Activated T-helper 2 cell treated with anti-CD3 and anti-CD28 coated beads, Interferon-gamma antibody, Interleukin-2, Interleukin-4, amounts not matched to agents 10 μg/mL and 5 μg/mL and 100 μg/mL, durations not matched to agents 14 hours and 24 hours and 36 hours (primary cell): ENCODE measurements at places on chromosomes 1 and 21. TPM values are rescaled to one million over a fixed set of nuclear protein-coding genes. Genes with fewer than 3 reads are reported as not detected.

Gene RIIAD1
- total RNA-seq = not detected in 2 replicates

DNA sequence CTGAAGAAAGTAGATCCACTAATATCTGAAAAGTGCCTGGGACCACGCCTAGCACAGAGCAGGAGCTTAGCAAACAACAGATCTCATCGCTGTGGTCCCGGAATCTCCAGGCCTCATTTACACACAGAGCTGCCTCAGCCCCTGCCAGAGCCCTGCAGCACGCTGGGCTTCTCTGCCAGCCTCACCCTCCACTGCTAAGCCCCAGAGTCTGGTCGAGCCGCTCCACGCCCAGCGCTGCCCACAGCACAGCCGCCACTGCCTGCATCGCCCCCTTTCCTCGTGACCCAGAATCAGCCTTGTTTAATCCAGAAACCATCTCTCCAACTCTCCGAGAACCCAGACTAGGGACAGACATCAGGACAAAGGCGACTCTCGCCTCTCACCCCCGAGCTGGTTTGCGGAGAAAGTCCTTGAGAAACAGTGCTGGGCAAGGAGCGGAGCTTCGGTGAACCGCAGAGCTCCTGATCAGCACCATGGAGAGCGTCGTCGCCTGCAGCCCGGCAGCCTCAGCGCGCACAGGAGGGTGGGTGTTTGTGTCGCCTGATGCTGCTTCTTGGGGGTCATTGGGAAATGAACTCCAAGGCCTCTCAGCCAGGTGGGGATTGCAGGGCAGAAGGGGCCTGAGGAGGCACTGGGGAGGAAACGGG, 145.1 kb downstream of the NPHP4 start:
- no peaks in the 10 kb centered on the region for H3K27me3 ChIP-seq
- DNase-seq = no peak
- no peaks in the 10 kb centered on the region for H3K36me3 ChIP-seq
- no peaks in the 10 kb centered on the region for H3K4me1 ChIP-seq

GRCh38 chr1:67771749-67772148, 61.5 kb downstream of the GNG12 start:
- H3K4me3 ChIP-seq = no peak overlapping the region
- peaks cover 20% of the 10 kb centered on the region for H3K4me1 ChIP-seq
- DNase-seq = no peak
- H3K27ac ChIP-seq = no peak overlapping the region
- H3K36me3 ChIP-seq = no peaks in the 10 kb centered on the region
- H3K27me3 ChIP-seq = peaks cover 29% of the 10 kb centered on the region

- DNase-seq = no peak
- H3K27ac ChIP-seq = no peak overlapping the region
- H3K36me3 ChIP-seq = no peaks in the 10 kb centered on the region
Measured at GRCh38 chr1:74822851-74823401, 90.0 kb downstream of the TYW3 start.

DNA sequence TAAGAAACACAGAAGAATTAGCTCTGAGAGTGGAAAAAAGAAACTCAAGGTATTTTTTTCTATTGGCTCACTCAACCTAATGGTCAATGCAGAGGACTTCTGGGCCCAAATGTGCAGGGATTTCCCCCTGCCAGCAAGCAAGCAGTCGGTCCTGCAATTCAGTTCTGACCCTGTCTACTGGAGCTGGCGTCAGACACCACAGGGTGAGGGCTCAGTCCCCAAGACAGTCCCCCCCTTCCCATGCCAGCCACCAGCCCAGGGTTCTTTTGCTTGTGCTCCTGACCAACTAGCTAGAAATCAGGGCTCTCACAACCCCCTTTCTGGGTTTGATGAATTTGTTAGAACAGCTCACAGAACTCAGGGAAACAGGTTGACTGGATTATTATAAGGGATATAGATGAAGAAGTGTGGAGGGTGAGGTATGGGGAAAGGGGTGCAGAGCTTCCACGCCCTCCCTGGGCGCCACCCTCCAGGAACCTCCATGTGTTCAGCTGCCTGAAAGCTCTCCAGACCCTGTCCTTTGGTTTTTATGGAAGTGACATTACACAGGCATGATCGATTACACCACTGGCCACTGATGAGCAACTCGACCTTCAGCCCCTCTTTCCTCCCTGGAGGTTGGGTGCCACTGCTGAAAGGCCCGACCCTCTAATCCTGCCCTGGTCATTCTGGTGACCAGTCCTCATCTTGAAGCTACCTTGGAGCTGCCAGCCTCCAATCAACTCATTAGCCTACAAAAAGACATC, 22.5 kb upstream of the PWP2 start:
- no peak for DNase-seq
- peak overlapping the region; percentile 95 for H3K27ac ChIP-seq
- peaks cover 71% of the 10 kb centered on the region for H3K4me1 ChIP-seq
- peaks cover 97% of the 10 kb centered on the region for H3K36me3 ChIP-seq
- H3K4me3 ChIP-seq = peak overlapping the region; percentile 57

Gene MNDA
- total RNA-seq = not detected in 2 replicates

Gene ADORA3
- not detected in 2 replicates for total RNA-seq

DNA sequence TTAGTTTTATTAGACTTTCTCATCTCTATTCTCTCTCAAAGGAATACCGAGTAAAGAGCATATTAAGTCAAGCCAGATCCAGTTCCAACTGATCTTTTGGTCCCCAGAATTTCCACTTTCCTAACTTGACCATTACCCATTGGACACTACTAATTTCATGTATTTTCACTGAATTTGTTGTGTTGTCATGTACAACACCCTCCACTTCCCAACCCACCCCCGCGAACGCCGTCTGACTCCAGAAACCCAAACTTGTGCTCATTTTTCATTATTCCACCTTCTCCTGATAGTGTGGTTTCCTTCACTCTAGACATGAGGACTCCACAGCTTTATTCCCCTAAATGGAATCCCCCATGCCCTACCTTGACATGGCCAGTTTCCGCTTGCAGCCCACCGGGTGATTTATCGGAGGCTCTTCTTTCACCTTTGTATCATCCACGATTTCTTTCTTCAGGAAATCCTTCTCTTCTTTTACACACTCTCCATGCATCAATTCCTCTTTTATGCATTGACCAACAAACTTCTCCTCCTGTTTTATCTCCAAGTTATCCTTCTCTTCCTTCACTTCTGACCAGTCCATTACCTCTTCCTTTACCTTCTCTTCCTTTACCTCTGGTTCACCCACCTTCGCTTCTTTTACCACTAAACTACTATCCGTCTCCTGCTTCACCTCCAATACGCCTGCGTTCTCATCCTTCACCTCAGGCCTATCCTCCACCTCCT, 805 bp downstream of the ZNHIT6 start:
- peaks cover 34% of the 10 kb centered on the region for H3K36me3 ChIP-seq
- peaks cover 1% of the 10 kb centered on the region for H3K27me3 ChIP-seq
- peaks cover 21% of the 10 kb centered on the region for H3K4me1 ChIP-seq
- H3K27ac ChIP-seq = no peak overlapping the region
- DNase-seq = no peak
- H3K4me3 ChIP-seq = no peak overlapping the region

GRCh38 chr1:59543211-59543668, 246.3 kb downstream of the FGGY start:
- peaks cover 9% of the 10 kb centered on the region for H3K4me1 ChIP-seq
- H3K27ac ChIP-seq = no peak overlapping the region
- no peaks in the 10 kb centered on the region for H3K27me3 ChIP-seq
- H3K36me3 ChIP-seq = no peaks in the 10 kb centered on the region

DNA sequence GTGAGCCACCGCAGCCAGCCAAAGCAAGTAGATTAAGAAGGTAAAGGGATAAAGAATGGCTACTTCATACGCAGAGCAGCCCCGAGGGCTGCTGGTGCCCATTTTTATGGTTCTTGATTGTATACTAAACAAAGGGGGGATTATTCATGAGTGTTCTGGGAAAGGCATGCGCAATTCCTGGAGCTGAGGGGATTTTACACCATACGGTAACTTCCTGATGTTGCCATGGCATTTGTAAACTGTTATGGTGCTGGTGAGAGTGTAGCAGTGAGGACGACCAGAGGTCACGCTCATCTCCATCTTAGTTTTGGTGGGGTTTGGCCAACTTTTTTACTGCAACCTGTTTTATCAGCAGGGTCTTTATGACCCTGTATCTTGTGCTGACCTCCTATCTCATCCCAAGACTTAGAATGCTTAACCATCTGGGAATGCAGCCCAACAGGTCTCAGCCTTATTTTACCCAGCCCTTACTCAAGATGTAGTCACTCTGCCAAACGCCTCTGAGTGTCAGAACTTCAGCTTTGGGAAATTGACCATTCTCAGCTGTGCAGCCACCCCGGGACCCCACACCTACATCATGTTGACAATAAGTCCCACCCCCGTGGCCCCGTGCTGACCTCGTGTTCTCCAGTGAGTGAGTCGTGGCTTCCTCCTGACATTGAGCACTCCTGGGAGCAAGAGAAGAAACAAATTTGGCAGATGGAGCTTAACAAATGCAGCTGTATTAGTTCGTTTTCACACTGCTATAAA, 149.4 kb upstream of the COL6A1 start:
- no peak overlapping the region for H3K27ac ChIP-seq
- peaks cover 8% of the 10 kb centered on the region for H3K4me1 ChIP-seq
- H3K4me3 ChIP-seq = no peak overlapping the region
- H3K27me3 ChIP-seq = no peaks in the 10 kb centered on the region

Gene RGSL1
- not detected in 2 replicates for total RNA-seq

GRCh38 chr1:173255214-173255813, 48.2 kb upstream of the TNFSF4 start:
- no peak for DNase-seq
- no peak overlapping the region for H3K27ac ChIP-seq

Gene CYP4Z1
- total RNA-seq = not detected in 2 replicates

GRCh38 chr1:71987181-71987580, 295.2 kb downstream of the NEGR1 start:
- no peaks in the 10 kb centered on the region for H3K27me3 ChIP-seq
- no peaks in the 10 kb centered on the region for H3K4me1 ChIP-seq
- H3K36me3 ChIP-seq = no peaks in the 10 kb centered on the region

Gene TADA1
- total RNA-seq = 15.3 and 16.0 TPM in 2 replicates

Gene FCGR3A
- not detected in 2 replicates for total RNA-seq

Gene PAQR7
- total RNA-seq = 7.4 and 7.9 TPM in 2 replicates

Gene KLF17
- total RNA-seq = not detected in 2 replicates

- H3K27ac ChIP-seq = peak overlapping the region; percentile 51
- peak overlapping the region; percentile 1 for H3K4me3 ChIP-seq
- peaks cover 67% of the 10 kb centered on the region for H3K4me1 ChIP-seq
- H3K27me3 ChIP-seq = peaks cover 5% of the 10 kb centered on the region
Measured at GRCh38 chr1:203320591-203321272, 15.4 kb downstream of the BTG2 start.

GRCh38 chr1:230105245-230105753, 38.3 kb downstream of the GALNT2 start:
- no peaks in the 10 kb centered on the region for H3K27me3 ChIP-seq
- peak overlapping the region; percentile 27 for H3K4me3 ChIP-seq
- peaks cover 91% of the 10 kb centered on the region for H3K4me1 ChIP-seq
- peak overlapping the region; percentile 83 for H3K27ac ChIP-seq

GRCh38 chr21:33026878-33027400, 1.2 kb downstream of the OLIG2 start:
- peaks cover 83% of the 10 kb centered on the region for H3K27me3 ChIP-seq
- no peak overlapping the region for H3K27ac ChIP-seq
- H3K4me3 ChIP-seq = no peak overlapping the region

- no peaks in the 10 kb centered on the region for H3K4me1 ChIP-seq
- no peak for DNase-seq
- no peak overlapping the region for H3K27ac ChIP-seq
- no peaks in the 10 kb centered on the region for H3K27me3 ChIP-seq
- H3K36me3 ChIP-seq = no peaks in the 10 kb centered on the region
Measured at GRCh38 chr1:195278644-195279043, 1329.6 kb downstream of the KCNT2 start.

- H3K27me3 ChIP-seq = no peaks in the 10 kb centered on the region
- H3K27ac ChIP-seq = no peak overlapping the region
- no peak for DNase-seq
- H3K4me3 ChIP-seq = no peak overlapping the region
- peaks cover 12% of the 10 kb centered on the region for H3K4me1 ChIP-seq
Measured at GRCh38 chr1:81550753-81551152, 250.0 kb upstream of the ADGRL2 start.

- DNase-seq = no peak
- H3K27me3 ChIP-seq = peaks cover 22% of the 10 kb centered on the region
- H3K4me3 ChIP-seq = no peak overlapping the region
- no peaks in the 10 kb centered on the region for H3K36me3 ChIP-seq
Measured at GRCh38 chr1:179941454-179941853, 13.2 kb upstream of the CEP350 start.

DNA sequence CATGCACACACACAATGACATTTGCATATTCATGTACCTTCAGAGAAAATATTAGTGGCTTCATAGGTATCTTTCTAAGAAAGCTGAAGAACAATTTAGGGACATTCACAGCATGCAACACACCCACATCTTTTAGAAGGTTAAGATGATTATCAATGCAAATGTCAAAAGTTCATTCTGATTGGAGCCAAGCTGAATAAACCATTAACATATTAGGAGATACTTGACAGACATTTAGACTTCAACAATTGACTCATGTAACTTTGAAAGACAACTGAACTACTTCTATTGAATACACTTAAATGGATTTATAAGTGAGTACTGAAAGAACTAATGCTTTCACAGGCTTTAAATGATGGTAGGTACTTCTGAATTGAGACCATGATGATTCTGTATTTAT, 111.1 kb downstream of the LHX8 start:
- H3K4me1 ChIP-seq = no peaks in the 10 kb centered on the region
- no peak overlapping the region for H3K4me3 ChIP-seq
- H3K27me3 ChIP-seq = no peaks in the 10 kb centered on the region
- no peak overlapping the region for H3K27ac ChIP-seq
- DNase-seq = no peak

DNA sequence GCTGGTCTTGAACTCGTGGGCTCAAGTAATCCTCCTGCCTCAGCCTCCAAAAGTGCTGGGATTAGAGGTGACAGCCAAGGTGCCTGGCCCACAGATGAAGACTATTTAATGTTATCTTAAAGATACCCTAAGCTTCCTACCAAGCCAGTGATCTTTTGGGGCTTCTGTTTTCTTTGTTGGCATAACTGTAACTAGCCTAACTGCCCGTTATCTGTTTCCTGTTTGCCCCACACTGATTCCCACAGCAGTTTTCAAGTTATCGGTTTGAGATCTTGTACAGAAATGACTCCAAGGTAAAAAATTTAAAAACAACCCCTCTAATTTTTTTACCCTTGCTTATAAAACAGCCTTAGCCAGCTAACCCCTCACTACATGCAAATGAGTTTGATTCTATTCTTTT, 12.4 kb downstream of the SELL start:
- H3K27ac ChIP-seq = peak overlapping the region; percentile 83
- H3K27me3 ChIP-seq = no peaks in the 10 kb centered on the region
- peak; percentile 44 for DNase-seq
- no peak overlapping the region for H3K4me3 ChIP-seq

Gene KRTAP10-2
- not detected in 2 replicates for total RNA-seq

Gene SPATA21
- not detected in 2 replicates for total RNA-seq

Gene AIM2
- total RNA-seq = 101 and 109 TPM in 2 replicates

Gene PEAR1
- total RNA-seq = 0.55 and 0.80 TPM in 2 replicates

GRCh38 chr1:26820784-26821269, 5.7 kb upstream of the ZDHHC18 start:
- H3K36me3 ChIP-seq = no peaks in the 10 kb centered on the region
- H3K27me3 ChIP-seq = no peaks in the 10 kb centered on the region
- H3K4me3 ChIP-seq = no peak overlapping the region
- peaks cover 16% of the 10 kb centered on the region for H3K4me1 ChIP-seq
- no peak overlapping the region for H3K27ac ChIP-seq
